Subcutaneous preadipocyte (primary cell): ENCODE measurements at places on chromosomes 3 and 15. TPM values are rescaled to one million over a fixed set of nuclear protein-coding genes. Genes with fewer than 3 reads are reported as not detected.

The FAM227B gene
- 0.98 and 1.8 TPM in 2 replicates for total RNA-seq

The ZMAT3 gene
- total RNA-seq = 18.8 and 20.2 TPM in 2 replicates

The NCK1 gene
- total RNA-seq = 36.2 and 47.8 TPM in 2 replicates

The CYP1A2 gene
- not detected in 2 replicates for total RNA-seq

The IL17RE gene
- 10.3 and 13.9 TPM in 2 replicates for total RNA-seq

The ZNF660 gene
- total RNA-seq = 0.20 and 1.8 TPM in 2 replicates
